ENCODE measurements at places on chromosomes 11 and 22.

DNA sequence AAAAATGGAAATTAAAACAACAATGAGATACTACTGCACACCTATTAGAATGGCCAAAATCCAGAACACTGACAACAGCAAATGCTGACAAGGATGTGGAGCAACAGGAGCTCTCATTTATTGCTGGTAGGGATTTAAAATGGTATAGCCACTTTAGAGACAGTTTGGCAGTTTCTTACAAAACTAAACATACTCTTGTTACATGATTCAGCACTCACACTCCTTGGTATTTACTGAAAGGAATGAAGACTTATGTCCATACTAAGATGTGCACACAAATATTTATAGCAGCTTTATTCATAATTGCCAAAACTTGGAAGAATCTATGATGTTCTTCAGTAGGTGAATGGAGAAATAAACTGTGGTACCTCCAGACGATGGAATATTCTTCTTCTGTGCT, 40.8 kb downstream of the PGM2L1 start:
- peak overlapping the region; percentile 25 for H3K27ac ChIP-seq
- H3K36me3 ChIP-seq, result peaks cover 25% of the 10 kb centered on the region
- no peak for DNase-seq
- H3K4me1 ChIP-seq, result peaks cover 28% of the 10 kb centered on the region
- no peak overlapping the region for H3K4me3 ChIP-seq

DNA sequence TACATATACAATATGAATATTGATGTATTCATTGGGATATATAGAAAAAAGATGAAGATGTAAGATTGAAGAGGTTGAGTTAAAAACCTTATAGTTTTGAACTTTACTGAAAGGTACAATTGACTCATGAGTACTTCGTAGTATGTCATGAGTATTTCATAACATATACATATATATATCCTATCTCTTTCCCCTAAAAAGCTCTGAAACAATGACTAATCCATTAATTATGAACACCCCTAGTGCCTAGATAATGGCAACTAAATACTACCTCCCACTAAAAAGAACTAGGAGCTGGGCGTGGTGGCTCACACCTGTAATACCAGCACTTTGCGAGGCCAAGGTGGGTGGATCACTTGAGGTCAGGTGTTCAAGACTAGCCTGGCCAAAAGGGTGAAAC, 31.5 kb downstream of the SLC35F2 start:
- H3K4me3 ChIP-seq, result no peak overlapping the region
- no peak for DNase-seq
- no peaks in the 10 kb centered on the region for H3K36me3 ChIP-seq
- H3K27ac ChIP-seq, result no peak overlapping the region
- H3K4me1 ChIP-seq, result peaks cover 4% of the 10 kb centered on the region
- H3K27me3 ChIP-seq, result no peaks in the 10 kb centered on the region

DNA sequence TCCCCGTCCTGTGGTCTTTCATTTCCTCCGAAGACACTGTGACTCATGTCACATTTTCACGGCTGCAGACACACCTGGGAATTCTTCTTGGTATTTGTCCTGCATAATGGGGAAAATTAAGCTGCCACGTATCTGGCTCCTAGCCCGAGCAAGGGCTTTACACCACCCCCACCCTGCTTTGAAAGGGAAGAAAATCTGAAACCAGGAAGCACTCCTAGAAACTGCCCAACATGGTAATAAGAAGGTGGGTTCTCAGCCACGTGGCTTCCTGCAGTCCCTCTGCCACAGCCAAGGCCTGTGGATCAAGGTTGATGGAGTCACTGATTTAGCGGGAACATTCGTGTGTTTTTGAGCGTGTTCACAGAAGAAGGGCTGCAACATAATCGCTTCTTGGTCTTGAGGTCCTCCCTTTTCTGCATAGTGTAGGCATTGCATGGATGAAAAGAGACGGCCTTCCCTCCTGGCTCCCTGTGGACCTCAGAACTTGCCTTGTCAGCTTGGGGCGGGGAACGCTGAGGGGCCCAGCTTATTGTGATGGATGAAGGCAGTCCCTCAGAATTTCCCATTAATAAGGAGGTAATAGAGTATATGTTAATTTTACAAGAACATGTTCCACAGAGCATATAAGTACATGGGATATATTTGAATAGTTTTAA, 292.0 kb downstream of the NTM start:
- peaks cover 27% of the 10 kb centered on the region for H3K27me3 ChIP-seq
- no peak overlapping the region for H3K4me3 ChIP-seq
- H3K36me3 ChIP-seq, result no peaks in the 10 kb centered on the region
- H3K4me1 ChIP-seq, result no peaks in the 10 kb centered on the region
- no peak for DNase-seq

DNA sequence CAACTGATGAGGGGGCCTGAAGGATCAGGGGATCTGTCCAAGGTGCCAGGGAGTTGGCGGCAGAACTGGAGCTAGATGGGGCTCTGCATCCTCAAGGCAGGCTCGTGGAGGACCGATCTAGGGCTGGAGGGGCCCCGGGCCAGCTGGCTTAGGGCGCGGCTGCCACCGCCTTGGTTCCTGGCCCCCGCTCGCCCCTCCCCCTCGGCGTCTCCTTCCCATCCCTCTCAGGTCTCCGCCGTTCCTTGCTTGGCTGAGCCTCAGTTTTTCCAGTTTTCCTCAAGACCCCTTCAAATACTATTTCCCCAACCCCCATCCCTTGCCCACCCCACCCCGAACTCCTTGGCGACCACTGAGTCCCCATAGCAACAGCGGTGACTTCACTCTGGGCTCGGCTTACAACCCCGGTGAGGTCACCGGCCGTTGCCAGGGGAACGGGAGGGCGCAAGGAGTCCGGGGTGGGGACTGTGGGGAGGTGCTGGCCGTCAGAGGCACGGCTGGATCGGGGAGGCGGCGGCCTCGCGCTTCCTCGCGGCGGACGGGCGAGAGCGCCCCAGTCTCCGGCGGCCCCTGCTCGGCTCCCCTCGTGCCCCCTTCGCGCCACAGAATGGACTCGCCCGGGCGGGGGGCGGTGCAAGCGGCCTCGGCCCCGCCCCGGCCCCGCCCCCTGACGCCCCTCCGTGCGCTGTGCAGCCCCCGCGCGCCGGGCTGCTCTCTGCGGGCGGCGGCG, 7.5 kb downstream of the FREY1 start:
- peak overlapping the region; percentile 64 for H3K4me3 ChIP-seq
- H3K4me1 ChIP-seq, result peaks cover 9% of the 10 kb centered on the region
- peak overlapping the region; percentile 63 for H3K27ac ChIP-seq
- H3K27me3 ChIP-seq, result peaks cover 4% of the 10 kb centered on the region
- peak; percentile 93 for DNase-seq
- no peaks in the 10 kb centered on the region for H3K36me3 ChIP-seq

DNA sequence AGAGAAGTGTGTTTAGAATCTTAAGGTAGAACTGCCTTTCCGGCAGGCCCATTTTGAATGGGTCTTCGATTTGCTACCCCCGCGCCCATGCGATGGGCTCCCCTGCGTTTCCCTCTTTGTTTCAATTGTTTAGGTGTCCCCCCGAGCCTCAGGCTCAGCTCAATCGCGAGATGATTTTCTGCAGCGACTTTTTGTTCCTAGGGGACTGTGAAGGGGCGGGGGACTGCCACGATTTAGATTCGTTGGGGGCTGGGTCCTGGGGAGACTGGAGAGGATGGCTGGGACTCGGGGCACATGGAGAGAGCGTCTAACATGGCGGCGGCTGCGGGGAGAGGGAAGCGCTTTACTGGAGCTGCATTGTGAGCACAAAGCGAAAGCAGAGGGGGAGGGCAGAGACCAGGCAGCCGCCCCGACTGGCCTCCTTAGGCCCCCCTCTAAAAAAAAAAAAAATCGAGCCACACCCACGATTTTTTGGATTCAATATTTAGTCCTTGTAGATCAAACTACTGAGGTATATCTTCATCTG, 1.7 kb downstream of the CAPRIN1 start:
- H3K36me3 ChIP-seq, result peaks cover 5% of the 10 kb centered on the region
- peak; percentile 93 for DNase-seq
- peaks cover 55% of the 10 kb centered on the region for H3K4me1 ChIP-seq
- no peaks in the 10 kb centered on the region for H3K27me3 ChIP-seq

DNA sequence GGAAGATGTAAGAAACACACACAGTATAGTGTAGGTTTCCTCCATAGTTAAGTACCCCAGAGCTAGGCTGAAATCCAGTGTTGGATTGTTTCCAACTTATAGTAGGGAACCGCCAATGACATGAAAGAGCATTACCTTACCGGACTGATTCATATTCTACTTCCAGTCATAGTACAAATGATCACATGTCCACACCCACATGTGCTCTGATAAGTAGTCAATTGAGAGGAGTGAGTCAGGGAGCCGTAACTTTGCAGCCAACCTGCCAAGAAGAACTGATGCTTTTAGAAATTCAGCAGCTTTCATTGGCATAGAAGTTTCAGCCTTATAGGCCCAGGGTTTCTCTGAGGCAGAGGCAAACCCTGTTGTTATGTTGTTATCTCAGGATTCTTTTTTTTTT, 240.6 kb downstream of the ETS1 start:
- H3K4me1 ChIP-seq, result peaks cover 17% of the 10 kb centered on the region
- H3K36me3 ChIP-seq, result no peaks in the 10 kb centered on the region
- peaks cover 1% of the 10 kb centered on the region for H3K27me3 ChIP-seq

DNA sequence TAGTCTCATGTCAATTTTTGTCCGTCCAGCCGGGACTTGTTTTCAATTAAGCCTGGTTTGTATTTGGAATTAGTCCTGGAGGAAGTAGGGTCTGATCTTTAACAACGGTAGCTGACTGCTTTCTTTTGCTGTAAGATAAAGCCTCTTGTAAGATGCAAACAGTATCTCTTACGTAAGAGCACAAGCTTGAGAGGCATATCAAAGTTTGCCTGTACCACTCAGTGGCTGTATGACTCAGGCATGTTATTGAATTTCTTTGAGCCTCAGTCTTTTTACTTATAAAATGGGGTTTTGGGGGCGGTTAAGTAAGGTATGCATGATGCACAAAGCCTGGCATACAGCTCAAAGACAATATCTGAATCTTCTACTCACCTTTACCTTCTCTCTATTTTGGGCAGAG, 198.4 kb upstream of the NARS2 start:
- H3K36me3 ChIP-seq, result no peaks in the 10 kb centered on the region
- no peak for DNase-seq
- no peaks in the 10 kb centered on the region for H3K27me3 ChIP-seq
- H3K27ac ChIP-seq, result no peak overlapping the region
- no peak overlapping the region for H3K4me3 ChIP-seq
- H3K4me1 ChIP-seq, result no peaks in the 10 kb centered on the region

DNA sequence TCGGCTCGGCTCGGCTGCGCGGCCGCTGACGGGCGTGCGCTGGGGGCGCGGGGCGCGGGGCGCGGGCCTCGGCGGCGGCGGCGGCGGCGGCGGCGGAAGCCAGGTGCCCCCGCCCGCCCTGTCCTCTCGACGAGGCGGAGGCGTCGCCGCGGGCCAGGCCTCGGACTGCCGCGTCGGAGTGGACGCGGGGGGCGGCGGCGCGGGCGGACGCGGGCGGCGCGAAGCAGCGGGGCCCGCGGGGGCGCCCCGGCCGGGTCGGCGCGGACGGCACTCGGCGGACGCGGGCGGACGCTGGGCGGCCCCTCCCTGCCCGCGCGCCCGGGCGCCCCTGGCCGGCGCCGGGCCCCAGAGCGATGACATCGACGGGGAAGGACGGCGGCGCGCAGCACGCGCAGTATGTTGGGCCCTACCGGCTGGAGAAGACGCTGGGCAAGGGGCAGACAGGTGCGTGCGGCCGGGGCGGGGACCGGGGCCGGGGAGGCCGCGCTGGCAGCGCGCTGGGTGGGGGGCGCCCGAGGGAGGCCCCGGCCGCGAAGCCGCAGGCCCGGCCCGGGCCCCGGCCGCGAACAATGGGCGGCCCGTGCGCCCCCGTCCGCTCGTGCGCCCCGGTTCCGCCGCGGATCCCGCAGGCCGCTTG, at the start of gene BRSK2:
Gene BRSK2, plus strand, starts transcription at position 3 of the 637 bp plus-strand sequence. Its CDS starts 351 bp downstream, at position 354.
- peak within 1 kb of the TSS; percentile 71 for H3K4me3 ChIP-seq
- no peak within 1 kb of the TSS for H3K27ac ChIP-seq
- H3K4me1 ChIP-seq, result peaks cover 3% of the 10 kb centered on the region
- no peak for DNase-seq
- H3K36me3 ChIP-seq, result no peaks in the 10 kb centered on the region
- H3K27me3 ChIP-seq, result no peaks in the 10 kb centered on the region

DNA sequence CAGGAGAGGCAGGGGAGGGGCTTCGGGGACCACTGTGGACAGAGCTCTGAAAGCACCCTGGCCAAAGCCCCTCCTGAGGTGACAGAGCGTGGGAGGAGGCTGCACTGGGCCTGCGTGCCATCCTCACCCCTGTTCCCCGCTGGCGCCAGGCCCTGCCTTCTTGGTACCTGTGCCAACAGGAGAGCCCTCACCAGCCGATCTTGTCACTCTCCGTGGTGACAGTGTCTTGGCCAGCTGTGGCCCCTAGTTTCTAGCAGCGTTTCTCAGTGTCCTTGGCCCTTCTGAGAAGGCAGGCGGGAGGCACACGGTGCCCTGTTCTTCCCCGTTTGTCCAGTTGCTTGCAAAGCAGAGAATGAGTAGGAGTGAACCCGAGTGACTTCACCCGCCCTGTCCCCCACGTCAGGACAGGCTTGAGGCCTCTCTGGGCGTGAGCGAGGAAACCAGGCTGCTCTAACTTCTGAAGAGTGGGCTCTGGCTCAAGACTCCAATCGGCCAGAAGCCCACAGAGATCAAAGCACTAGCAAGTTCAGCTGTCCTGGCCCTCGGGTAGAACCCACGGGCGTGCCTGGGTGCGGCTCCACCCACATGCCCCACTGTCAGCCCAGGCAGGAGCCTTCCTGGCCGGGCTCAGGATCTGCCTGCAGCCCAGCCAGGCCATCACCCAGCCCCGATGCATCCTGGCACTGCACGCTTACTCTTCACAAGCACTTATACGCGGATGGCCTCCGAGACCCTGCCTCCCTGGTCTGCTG, 60.2 kb upstream of the EMID1 start:
- no peak overlapping the region for H3K4me3 ChIP-seq
- DNase-seq, result no peak
- no peaks in the 10 kb centered on the region for H3K36me3 ChIP-seq

- no peaks in the 10 kb centered on the region for H3K36me3 ChIP-seq
- H3K27ac ChIP-seq, result peak overlapping the region; percentile 92
- H3K4me1 ChIP-seq, result peaks cover 22% of the 10 kb centered on the region
- DNase-seq, result no peak
- no peak overlapping the region for H3K4me3 ChIP-seq
Observed at GRCh38 chr11:58058276-58059006, 27.7 kb downstream of the OR6Q1 start.

GRCh38 chr22:44735518-44736428, 16.6 kb upstream of the ARHGAP8 start:
- no peak overlapping the region for H3K4me3 ChIP-seq
- H3K27me3 ChIP-seq, result peaks cover 3% of the 10 kb centered on the region
- H3K27ac ChIP-seq, result peak overlapping the region; percentile 45
- no peak for DNase-seq

GRCh38 chr11:75330291-75330690, 21.2 kb downstream of the ARRB1 start:
- no peak for DNase-seq
- H3K27ac ChIP-seq, result no peak overlapping the region
- H3K4me1 ChIP-seq, result peaks cover 45% of the 10 kb centered on the region
- no peaks in the 10 kb centered on the region for H3K27me3 ChIP-seq
- no peak overlapping the region for H3K4me3 ChIP-seq

GRCh38 chr11:65505466-65506289, 6.8 kb downstream of the MALAT1 start:
- H3K36me3 ChIP-seq, result peaks cover 36% of the 10 kb centered on the region
- peak; percentile 35 for DNase-seq
- no peaks in the 10 kb centered on the region for H3K27me3 ChIP-seq
- peaks cover 41% of the 10 kb centered on the region for H3K4me1 ChIP-seq
- H3K4me3 ChIP-seq, result no peak overlapping the region

Data from chondrocyte (in vitro differentiated cells).